Esophagus squamous epithelium (tissue), 5 donors: ENCODE measurements at places on chromosomes 4 and X.

DNA sequence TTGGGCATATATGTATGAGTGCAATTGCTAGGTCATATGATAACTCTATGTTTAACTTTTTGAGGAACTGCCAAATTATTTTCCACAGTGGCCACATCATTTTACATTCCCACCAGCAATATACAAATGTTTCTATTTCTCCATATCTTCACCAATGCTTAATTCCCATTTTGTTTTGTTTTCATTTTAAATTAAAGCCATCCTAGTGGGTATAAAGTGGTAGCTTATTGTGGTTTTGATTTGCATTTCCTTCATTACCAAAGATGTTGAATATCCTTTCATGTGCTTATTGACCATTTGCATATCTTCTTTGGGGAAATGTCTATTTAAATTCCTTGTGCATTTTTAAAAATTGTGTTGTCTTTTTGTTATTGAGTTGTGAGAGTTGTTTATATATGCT lies 36.7 kb upstream of the SCOC start:
- no peak for DNase-seq

GRCh38 chrX:136310411-136310810 lies 9.6 kb downstream of the ADGRG4 start:
- no peak for DNase-seq

DNA sequence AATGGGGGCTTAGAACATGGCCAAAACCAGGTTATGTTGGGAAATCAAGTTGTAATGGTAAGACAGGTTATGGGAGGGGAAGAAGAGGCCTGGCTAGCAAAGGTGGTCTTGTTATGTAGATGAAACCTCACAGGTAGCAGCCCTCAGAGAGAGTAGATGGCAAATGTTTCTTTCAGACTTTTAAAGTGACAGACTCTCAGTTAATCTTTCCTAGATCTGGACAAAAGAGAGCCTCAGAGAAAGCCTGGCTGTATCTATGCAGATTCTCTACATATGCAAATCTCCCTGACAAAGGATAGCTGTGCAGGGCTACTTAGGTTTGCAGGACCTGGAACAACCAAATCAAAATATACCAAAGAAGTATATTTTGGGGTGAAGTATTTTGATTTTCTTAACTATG lies 284.1 kb upstream of the AMOT start:
- no peak for DNase-seq

- no peak for DNase-seq
Measured at GRCh38 chr4:186689476-186689875, 34.2 kb downstream of the FAT1 start.

DNA sequence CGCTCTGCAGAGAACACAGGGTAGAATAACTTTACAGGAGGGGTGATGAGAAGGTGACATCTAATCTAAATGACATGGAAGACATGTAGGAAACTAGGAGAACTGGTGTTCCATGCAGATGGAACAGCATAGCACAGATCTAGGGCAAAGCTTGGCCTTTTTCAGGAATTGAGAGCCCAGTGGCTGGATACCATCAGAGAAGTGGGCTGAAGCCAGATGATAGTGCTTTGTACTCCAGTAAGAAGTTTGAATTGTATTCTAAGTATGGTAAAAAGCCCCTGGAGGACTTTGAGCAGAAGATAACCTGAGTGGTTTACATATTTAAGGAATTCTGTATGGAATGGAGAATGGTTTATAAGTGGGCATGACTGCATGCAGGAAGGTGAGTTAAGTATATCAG lies 32.8 kb downstream of the ENOPH1 start:
- no peak for DNase-seq

DNA sequence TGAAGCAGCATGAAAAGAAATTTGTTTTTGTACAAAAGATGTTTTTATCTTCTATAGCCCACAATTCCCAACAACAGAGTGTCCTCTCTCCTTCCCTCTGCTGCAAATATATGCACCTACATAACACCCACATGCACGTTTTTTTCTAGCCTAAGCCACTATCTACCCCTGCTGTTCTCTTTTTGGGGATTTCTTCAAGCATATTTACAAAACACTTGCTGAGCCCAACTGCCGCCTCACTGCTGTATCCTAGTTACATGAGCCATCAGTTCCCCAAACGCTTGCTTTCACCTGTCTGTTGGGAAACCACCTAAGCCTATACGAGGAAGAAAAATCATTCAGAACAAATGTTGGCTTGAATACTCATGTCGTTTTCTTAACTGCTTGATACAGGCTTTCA lies 127.2 kb downstream of the CHRNA9 start:
- DNase-seq: no peak

DNA sequence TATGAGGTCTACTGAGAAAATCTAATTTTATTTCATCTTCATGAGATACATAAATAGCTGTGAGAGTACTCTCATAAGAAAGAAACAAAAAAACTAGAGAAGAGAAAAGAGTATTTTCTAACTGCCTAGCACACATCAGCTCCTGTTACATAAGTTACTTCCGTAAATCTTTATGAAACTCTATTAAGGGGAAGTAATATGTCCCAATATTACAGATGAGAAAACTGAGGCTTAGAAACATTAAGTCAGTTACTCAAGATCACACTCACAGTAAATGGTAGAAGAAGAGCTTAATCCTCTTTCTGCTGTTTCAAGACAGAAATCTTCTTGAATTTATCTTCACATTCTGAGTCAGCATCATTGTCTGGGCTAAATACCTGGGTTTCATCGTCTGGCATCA lies 164.1 kb downstream of the DTHD1 start:
- DNase-seq: no peak

DNA sequence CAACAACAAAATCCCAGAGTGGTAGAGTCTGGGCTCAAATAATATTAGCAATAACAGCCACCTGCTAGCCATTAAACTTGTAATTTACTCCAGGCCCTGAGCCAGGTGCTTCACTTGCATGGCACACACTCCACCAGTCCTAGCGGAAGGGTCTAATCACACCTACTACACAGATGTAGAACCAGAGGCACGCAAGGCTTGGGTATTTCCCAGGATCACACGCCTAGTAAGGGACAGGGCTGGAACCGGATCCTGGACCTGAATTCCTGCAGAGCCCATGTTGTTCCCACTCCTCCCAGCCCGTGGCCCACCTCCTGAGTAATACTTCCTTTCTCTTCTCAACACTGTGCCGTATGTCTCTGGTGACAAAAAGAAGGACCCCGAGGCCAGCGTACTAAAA lies 5.7 kb downstream of the MAGEA1 start:
- DNase-seq: no peak

- DNase-seq: no peak
Measured at GRCh38 chrX:27555514-27555913, 34.6 kb upstream of the DCAF8L2 start.

DNA sequence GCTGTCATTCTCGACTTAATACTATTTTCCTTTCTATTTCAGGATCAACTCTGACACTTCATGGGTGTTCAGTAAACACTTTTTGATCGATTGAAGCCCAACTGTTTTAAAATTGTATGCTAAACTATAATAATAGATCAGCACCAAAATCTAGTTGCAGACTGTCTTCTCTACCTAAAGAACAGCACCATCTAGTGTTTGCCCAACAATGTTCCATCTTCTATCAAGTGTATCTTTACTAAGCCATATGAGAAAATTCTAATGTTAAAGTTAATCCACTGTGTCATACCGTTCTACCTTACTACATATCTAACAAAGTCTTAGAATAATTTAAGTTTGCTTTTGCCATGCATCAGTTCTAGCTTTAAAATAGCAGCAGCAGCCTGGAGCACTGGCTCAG lies 113.0 kb upstream of the PRDX4 start:
- no peak for DNase-seq

DNA sequence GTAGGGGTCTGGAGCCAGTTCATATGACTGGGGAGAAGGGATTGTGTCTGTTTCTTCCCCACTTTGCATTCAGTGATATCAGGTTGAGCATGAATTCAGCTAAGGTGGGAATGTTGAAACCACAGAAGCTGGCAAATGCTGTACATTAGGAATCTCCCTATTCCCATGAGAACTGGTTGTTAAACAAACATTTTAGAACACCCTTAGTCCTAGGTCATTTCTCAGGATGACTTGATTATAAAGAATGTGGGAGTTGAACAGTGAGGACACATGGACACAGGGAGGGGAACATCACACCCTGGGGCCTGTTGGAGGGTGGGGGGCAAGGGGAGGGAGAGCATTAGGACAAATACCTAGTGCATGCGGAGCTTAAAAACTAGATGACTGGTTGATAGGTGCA lies 62.6 kb upstream of the LIMCH1 start:
- DNase-seq: no peak

DNA sequence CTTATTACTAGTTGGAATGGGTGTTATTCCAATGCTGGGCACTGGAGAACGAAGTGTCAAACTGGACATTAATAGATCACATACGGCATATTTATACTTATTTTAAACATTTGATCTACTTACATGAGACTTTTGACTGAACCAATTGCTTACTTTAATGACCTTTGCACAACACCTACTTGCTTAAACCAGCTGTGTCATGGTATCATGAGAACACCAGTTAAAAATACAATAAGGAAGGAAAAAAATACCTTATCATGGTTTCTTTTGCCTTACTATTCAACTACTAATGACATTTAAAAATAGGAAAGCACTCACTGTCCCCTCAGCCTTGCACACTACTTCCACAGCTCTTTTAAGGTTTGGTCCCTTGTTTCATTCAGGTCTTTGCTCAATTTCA lies 146.9 kb downstream of the FAM13A start:
- DNase-seq: no peak

DNA sequence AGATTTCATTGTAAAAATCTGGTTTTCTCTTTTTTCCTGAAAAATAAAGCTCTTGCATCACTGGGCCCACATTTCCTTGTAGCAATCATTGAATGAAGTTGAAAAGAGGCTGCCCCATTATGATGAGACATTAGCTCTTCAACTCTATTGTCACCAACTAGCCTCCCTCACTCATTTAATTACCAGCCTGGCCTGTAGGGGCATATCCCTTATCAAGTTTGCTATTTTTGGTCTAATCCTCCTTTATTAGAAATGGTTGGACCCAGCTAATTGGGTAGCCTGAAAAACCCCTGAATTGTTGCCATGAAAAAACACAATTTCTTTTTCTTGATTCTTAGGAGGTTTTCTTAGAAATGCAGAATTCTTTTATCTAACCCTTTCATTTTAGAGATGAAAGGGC lies 164.6 kb upstream of the CASK start:
- DNase-seq: no peak

- DNase-seq: no peak
Measured at GRCh38 chr4:48190839-48191238, 56.8 kb upstream of the TXK start.

DNA sequence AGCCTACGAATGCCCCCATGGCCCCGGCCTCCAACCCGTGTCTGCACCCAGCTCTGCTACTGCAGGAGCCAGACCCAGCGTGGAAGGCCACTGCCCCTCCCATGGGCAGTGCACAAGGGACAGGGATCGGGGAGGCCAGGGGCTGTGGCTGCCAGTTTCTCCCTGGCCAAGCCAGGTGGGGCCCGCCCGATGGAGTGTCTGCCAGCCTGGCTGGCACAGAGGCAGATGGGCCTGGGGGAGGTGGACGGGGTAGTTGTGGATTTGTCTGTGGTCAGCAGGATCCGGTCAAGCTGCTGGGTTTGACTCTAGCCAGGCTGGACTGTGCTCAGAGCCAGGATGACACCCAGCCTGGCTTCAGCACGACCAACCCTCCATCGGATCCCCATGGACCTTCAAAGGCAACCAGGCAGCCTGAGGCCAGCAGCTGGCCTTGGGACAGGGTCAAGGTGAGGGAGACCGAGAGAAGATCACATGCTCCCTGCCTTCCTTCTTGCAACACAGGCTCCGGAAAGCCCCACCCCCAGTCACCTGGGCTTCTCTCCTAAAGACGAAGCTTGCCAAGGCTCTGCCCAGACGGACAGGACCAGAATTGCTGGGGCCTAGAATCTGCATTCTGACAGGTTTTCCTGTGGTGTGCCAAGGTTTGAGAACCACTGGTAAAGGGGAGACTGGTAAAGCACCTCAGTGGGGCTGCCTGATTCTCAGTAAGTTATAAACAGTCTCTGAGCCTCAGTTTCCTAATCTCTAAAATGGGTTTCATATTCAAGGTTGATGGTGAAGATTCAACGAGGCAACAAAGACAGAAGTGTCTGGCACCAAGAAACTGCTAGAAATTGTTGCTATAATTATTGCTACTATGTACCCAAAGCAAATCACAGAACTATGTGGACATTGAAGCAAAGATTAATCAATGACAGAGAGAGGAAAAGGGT lies 78.6 kb downstream of the PPP2R2C start:
- DNase-seq: no peak

DNA sequence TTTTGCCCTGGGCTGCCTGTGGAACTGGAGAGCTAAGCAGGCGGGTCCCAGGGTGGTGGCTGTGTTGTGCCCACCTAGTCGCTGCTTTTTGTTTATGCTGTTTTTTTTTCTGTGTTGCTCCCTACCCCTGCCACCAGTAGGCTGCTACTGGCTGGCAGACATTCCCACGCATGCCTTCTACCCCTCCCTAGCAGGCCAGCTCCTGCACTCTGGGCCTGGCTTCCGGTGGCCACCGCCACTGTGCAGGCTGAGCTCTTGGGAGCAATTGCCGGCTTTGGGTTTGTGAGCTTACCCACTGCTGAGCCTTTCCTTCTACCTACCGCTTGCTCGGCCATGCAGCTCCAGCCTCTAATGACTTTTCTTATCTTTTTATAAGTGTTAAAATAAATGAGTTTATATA lies 57.6 kb downstream of the RBM46 start:
- DNase-seq: no peak

DNA sequence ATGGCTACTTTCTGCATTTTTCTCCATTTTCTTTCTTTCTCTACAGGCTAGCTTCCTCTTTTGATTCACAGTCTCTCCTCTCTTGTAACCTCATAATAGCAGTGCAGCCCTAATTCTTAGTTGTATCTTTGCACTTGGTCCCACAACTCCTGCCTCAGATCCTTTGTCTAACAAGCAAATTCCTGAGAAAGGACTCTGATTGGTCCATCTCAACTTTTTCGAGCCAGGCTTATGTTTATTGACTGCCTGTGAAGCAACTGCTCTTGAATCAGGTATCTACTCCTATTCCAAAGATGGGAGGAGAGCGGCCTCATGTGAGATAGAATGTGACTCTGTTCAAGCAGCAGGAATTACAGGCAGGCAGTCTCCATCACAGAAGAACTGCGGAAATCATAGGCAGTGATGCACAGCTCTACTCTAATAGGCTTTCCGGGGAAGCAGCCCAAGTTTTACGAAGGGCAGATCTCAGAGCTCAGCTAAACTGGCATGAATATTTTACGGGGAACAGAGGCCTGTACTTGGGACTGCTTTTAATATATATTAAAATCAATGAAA lies 123.5 kb downstream of the GABRB1 start:
- DNase-seq: no peak

DNA sequence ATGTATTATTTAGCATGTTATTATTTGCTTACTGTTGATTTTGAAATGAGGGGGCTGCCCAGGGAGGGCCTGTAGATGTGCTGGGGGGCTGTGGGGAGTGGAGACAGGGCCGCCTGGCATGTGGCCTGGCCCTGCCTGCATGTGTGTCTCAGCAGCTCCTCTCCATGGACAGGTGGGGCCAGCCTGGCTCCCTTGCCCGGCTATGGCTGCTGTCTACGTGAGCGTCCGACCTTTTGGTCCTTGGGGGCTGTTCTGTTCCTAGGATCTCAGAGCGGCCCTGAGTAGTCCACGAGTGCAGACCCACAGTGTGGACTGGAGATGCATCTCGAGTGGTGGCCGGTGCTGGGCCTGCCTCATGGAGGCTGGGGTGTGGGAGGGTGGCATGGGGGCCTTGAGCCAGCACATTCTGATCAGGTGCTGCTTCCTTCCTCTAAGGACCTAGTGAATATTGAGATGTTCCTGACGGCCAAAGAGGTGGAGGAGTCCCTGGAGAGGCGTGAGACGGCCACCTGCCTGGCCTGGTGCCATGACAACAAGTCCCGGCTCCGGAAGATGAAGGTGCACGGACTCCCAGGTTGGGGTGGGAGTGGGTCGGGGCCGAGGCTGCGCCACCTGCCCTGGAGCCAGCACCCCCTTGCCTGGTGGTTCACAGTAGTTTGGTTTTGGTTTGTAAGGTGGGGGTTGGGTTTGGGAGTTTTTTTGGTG lies 24.9 kb upstream of the UVSSA start:
- no peak for DNase-seq
